ENCODE measurements at places on chromosomes 16 and 17. TPM values are rescaled to one million over a fixed set of nuclear protein-coding genes. Genes with fewer than 3 reads are reported as not detected.

DNA sequence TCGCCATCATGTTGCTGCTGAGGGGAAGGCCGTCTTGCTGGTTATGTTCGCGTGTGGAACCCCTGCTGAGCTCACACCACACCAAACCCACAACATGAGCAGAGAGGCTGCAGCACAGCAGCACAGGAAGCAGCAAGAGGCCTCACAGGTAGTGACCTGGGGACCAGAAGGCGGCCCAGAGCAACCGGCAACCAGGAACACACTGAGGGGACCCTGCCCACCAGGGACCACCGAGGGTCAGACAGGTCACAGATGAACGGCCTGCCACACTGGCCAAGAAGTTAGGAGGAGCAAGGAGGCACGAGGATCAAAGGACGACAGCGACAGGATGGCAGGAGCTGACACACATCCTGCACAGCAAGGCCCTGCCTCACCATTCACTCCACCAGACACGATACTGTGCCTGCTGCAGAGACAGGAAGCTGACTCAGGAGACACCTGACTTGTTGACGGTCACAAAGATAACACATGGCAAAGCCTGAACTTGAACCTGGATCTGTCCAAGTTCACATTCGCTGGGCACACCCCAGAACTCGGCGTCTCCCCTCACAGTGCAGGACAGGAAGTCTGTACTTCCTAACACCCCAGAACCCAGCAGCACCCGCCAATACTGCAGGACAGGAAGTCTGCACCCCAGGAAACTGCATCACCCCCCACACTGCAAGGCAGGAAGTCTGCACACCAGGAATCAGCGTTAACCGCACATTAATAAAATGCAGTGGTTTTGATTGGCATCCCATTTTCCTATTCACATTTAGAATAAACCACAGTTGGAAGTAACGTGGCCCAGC, 98.5 kb downstream of the ZNF778 start:
- DNase-seq: peak; percentile 99

Gene PRR29
- 0.76 TPM for total RNA-seq

Gene ATP2C2
- total RNA-seq: not detected

Gene C1QTNF8
- total RNA-seq: 2.9 TPM

Gene MYH11
- total RNA-seq: not detected
